ENCODE measurements at places on chromosomes 1 and 21.

DNA sequence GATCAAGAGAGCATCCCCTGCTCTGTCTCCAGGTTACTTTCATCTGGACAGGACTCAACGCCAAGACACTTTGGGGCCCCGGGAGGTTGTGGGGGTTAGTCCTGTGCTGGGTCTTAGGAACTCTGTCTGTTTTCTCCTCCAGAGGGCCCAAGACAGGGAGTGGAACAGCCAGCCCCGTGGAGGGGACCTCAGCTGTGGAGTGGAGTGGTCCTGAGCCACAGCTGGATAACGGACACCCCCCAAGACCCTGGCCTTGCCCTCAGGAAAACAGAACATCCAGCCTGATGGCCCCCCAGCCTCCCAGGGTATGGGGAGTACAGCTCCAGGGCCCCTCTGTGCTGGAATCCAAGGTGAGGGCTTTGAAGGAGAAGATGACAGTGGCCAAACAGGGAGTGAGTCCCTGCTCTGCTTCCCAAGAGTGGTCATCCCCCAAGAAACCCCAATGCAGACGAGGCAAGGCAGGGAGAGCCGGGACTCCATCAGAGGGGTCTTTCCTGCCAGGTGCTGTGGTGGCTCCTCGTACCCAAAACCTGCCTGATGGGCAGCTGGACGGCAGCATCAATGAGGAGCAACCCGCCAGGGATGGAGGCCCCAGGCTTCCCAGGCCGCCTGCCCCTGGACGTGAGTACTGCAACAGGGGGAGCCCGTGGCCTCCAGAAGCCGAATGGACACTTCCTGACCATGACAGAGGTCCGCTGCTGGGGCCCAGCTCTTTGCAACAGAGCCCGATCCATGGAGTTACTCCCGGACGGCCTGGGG lies 3.5 kb downstream of the KIAA1614 start:
- no peak for DNase-seq

DNA sequence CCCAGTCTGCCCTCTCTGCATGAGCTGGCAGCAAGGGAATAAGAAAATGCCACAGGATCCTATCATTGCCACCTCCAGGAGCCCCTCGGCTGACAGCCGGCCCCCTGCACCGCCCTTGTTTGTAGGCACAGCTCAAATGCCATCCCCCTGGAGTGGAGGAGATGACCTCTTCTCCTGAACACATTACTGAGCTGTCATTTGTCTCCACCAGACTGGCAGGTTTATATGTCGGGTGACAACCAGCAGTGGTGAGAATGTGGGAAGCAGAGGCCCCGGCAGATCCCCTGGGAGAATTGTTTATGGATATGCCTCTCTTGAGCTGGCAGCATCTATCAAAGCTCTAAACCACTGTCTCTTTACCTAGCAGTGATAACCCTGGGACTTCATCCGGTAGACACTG lies 135.4 kb upstream of the FMN2 start:
- DNase-seq, result no peak

DNA sequence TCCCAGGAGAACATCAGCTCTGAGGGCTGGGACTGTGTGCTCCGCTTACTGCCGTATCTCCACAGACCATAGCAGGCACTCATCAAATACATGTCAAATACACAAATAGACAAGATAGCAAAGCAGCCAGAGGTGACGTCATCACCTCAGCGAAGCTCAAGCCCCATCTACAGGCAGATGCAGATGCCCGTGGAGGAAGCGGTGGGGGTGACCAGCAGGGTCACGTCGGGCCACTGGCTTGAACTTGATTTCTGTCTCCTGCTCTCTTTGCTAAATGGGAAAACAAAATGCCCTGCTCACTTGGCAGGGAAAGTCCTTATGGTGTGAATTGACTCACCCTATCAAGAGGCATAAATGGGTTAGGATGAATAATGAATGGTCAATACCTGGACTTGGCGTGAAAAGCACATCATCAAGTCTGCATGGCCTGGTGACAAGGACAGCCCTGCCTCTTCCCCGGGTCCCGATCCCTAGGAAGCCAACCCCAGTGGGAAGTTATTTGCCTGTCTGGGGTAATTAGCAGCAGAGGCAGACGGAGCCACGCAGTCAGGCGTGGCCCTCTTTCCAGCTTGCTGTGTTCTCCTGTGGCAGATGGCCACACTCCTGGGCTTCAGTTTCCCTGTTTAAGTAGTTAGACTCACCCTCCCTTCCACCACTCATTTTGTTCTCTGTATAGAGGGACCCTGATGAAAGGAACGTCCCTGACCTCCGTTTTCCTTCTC lies 536.0 kb downstream of the NPHP4 start:
- DNase-seq, result no peak

GRCh38 chr1:6922096-6922931 lies 137.1 kb downstream of the CAMTA1 start:
- no peak for DNase-seq

DNA sequence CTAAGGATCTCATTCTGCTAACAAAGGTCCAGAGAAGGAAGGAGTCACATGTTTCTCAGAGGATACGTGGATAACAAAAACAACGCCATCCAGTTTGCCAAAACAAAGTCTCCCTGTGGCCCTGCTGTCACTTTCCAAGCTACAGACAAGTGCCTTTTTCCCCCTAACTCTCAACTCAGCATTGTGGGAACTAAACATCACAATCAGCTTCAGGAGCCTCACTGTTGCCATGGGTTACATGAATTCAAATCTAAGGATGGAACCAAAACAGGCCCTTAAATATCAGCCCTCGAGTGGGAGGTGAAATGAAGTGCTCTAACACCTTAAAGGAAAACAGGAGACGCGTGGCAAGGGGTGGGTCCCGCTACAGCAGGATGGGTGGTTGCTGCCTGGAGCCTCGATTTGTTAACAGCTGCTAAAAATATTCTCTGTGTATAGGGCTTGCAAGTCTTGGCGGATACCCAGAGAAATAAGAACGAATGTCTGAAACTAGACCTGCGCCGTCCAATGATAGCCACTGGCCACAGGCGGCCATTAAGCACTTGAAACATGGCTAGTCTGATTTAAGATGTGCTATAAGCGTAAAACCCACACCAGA lies 66.4 kb upstream of the SOD1 start:
- DNase-seq, result no peak

DNA sequence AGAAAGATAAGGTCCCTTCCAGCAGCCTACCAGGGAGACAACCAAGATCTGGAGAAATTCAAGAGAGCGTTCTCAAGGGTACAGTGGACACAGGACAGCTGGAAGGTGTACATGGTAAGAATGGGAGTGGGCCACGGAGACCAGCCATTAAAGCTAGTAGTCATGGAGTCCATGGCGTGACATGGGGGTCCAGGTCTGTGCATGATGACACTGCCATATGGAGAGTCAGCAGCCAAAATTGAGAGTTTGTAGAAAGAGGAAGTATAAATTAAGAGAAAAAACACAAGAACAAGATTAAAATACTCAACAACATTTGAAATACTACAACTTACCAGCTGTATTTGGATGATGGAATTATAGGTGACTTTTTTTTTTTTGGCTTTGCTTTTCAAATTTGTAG lies 7.9 kb upstream of the LORICRIN start:
- DNase-seq, result no peak

DNA sequence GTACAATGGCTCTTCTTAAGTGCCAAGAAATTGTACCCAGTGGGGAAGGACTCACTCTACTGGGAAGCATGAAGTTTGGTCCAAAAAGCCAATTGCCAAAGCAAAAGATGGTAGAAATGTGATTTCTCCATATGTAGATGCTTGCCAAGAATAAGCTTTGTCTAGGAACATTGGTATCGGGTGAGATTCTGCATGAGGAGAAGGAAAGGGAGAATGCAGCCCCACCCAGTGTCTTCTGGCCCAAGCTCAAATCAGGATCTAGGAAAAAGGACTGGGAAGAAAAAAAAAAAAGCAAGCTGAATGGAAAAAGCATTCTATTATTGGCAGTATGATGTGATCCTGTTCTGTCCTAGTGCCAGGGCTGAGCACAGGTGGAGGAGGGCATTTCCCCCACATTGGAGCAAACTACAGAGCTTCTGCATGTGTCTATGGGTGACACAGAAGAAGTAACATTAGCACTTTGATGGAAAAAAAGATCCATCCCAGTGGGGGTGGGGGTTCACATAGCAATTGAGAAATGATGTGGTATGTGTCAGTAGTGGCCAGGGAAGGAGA lies 226.6 kb downstream of the KCNH1 start:
- no peak for DNase-seq

DNA sequence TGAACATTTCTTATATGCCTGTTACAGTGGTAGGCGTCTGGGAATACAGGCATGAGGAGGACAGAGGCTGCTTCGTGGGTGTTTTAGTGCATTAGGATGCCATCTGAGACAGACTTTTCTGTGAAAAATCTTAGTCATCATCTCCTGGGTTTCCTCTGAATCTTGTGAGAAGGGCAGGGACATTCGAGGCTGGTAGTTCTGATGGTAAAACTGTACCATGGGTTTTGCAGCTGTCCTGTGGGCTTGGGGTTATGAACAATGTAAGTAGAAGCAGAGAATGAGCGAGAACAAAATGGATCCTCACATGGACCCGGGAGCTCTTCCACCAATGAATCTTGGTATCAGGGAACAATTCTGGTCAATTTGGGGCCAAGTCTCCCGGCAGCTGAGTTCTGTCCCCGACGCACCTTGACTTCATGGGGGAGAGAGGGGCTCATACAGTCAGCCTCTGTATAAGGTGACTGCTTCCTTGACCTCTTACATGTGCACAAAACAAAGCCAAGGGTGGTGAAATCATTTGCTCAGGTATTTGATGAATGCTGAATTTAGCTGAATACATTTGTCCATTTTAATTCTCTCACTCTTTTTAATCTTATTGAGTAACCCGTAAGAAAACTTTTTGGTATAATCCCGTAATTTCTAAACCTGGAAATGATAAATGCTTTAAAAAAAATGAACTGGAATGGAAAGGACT lies 63.6 kb upstream of the ERRFI1 start:
- no peak for DNase-seq

DNA sequence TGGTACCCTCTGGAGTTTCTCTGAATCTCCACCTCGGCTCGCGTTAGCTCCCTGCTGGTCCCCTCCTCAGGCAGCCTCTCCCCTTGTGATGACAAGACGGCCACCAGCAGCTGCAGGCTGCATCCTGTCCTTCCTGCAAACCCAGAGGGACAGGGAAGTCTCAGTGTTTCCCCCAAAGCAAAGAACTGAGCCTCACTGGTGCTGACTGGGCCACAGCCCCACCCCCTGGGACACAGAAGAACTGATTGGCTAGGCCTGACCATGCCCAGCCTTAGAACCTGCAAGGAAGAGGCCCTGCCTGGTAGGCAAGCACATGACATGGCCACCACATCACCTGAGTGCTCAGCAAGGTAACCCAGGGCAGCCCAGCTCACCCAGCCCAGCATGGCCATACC lies 34.6 kb downstream of the TMEM51 start:
- DNase-seq, result no peak

DNA sequence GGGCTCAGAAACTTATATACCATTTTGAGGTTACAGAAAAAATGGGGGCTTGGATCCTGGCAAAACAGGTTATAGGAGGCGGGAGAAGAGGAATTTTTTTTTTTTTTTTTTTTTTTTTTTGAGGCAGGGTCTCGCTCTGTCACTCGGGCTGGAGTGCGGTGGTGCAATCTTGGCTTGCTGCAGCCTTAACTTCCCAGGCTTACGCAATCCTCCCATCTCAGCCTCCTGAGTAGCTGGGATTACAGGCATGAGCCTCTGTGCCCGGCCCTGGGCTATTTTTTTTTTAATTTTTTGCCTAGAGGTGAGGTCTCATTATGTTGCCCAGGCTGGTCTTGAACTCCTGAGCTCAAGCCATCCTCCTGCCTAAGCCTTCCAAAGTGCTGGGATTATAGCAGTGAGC lies 24.7 kb downstream of the MROH7 start:
- DNase-seq, result no peak

- no peak for DNase-seq
Measured at GRCh38 chr1:115543247-115543646, 98.5 kb upstream of the VANGL1 start.

DNA sequence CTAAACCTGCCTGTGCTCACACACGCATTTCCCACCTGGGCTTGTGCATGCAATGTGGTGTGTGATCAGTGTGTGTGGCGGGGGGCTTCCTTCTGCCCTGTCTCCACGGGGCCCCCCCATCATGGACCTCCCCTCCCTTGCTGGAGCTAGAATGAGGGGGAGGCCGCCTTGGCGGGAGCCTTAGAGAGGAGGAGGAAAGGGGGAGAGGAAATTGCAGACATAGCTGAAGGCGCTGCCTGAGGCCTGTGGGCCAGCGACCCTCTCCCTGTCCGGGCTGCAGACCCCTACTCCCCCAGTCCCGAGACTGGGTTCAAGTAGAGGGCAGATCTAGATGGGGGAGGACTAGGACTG lies 883 bp upstream of the EVA1B start:
- DNase-seq, result no peak

- no peak for DNase-seq
Measured at GRCh38 chr1:235640580-235640979, 9.0 kb downstream of the GNG4 start.

DNA sequence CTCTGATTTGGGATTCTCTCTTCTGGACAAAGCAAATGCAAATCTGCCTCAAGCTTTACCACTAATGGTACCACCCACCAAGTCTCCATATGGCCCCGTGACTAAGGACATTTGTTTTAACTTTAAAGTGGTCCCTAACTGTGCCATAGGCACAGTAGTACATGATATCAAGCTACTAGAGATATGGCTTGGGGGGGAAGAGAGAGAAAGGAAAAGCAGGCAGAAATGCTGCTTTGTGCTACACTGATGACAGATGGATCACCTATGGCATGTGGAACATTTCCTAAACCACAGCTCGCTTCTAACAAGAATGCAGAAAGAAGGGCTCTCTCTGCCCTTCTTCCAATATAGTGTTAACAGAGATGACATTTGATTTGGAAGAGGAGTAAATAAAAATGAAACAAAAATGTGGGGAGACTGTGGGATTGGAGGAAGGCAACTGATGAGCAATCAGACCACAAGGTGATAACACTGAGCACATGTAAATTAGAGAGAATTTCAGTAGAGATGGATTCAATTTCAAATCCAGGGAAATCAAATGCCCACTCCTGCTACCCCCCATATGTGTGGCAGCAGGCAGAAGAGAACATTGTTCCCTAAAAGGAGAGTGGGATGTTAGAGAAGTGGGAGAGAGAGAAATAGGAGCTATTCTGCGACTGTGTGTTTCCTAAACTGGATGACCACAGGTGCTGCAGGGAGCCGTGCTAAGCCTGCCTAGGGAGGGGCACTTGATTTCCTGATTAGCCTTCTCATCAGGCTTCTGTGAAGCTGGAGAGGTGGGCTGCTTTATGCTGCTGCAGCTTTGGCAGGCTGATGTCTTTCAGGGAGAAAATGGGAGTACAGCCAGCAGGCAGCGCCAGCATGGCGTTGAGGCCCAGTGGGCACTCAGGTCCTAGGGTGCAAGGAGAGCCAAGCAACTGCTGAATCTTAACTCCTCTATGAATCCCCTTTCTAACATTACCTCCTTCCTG lies 75.3 kb downstream of the ZNF648 start:
- no peak for DNase-seq

DNA sequence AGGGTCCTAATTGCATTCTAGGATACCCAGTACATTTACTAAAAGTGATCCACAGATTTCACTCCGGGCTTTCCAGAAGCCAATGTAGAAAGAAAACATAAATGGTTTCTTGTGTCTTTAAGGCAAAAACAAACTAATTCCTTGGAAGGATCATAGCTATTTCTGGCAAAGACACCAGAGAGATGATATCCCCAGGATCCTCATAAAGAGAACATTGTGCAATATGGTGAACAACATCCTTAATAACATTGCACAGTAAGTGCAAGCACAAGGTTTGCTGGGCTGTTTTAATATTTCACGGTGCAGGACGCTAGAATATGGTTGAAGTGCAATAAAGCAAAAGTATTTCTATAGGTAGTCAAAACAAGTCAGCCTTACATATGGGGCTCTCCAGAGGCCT lies 83.0 kb downstream of the NTPCR start:
- DNase-seq, result no peak
